Activated CD4-positive, alpha-beta T cell treated with anti-CD3 and anti-CD28 coated beads, Interleukin-2, amount 10 ng/mL, durations not matched to agents 7 days and 5 days (primary cell): ENCODE measurements at places on chromosomes 5 and 9. TPM values are rescaled to one million over a fixed set of nuclear protein-coding genes. Genes with fewer than 3 reads are reported as not detected.
A peak's percentile ranks its signal among the peaks of the same experiment; 100 is the strongest.

DNA sequence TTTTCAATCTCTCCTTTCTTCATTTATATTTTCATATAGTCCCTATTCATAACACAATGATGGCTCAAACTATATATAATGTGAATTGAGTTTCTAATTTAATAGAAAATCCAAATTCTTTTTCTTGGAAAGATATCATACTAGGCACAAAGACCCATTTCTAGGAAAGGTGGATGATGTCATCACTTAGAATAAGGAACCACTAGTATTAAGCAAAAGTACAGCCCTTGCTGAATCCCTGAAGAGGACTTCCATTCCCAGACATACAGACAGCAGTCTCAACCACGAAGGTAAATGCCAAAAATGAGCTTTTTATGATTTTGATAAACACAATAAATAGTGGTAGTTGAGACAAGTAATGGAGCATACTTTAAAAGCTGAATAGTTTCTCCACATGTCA lies 210.0 kb downstream of the FBN2 start:
- no peak for DNase-seq

DNA sequence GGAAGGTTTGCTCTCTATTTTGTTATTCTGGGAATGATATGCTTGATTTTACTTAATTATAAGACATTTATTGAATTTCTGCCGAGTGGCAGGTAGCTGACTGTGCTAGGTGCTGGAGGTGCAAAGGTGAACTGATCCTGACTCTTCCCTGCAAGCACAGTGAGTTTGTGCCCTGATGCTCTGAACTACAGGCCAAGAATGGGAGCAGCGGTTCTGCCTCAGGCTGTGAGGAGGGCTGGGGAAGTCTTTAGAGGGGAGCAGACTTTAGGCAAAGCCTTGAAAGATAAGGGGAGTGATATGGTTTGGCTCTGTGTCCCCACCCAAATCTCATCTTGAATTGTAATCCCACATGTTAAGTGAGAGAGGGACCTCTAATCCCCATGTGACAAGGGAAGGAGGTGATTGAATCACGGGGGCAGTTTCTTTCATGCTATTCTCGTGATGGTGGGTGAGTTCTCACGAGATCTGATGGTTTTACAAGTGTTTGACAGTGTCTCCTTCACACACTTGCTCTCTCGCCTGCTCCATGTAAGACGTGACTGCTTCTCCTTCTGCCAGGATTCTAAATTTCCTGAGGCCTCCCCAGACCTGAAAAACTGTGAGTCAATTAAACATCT lies 73.1 kb downstream of the NDFIP1 start:
- no peak for DNase-seq

DNA sequence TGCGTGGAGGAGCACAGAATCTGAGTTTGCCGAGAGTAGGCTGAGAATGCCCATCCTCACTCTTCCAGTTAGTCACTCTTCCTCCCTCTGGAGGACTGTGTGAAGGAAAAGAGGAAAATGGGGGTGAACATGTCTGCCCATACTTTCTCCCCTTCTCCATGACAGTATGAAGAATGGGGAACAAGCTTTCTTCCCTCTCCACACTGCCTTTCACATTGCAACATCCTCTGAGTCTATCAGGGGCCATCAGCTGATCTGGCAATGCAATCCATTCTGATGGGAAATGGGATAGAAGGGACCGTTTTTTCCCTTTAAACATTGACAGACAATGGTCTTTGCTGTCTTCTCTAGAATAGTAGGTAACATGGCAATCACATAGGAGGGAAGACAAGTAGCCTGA lies 56.8 kb downstream of the UGCG start:
- DNase-seq, result no peak

- DNase-seq, result no peak
Measured at GRCh38 chr5:150601491-150602345, 38.7 kb upstream of the SYNPO start.

- no peak for DNase-seq
Measured at GRCh38 chr5:55585206-55585610, 50.4 kb upstream of the PLPP1 start.

- DNase-seq, result peak; percentile 86
Measured at GRCh38 chr9:137227054-137227852, at the start of gene RNF224. Gene RNF224, plus strand, starts transcription at chr9:137227502. Its CDS starts 834 bp downstream, at chr9:137228336.

GRCh38 chr9:76181020-76181641 lies 213.1 kb downstream of the RFK start:
- no peak for DNase-seq

DNA sequence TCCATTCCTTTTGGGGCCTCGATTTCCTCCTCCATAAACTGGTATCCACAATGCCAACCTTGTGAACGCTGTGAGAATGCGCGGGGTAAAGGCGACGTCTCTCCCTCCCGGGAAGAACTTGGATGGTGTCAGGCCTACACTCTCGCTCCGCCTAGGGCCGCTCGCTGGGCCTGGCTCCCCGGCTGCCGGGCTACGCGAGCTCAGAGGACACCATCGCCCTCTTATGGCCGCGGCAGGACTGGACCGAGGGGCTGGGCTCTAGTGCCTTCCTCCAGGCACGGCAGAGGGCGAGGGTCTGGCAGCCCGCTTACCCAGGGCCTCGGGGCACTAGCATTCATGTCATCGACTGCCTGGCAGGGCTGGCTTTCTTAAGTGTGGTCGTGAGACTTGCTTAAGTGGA lies 1.3 kb upstream of the EXOSC2 start:
- DNase-seq, result no peak

GRCh38 chr5:159343295-159344094 lies 13.2 kb upstream of the IL12B start:
- no peak for DNase-seq

GRCh38 chr9:132293145-132293721 lies 61.6 kb downstream of the SETX start:
- peak; percentile 10 for DNase-seq

GRCh38 chr9:119781886-119782285 lies 412.7 kb upstream of the BRINP1 start:
- DNase-seq, result no peak

DNA sequence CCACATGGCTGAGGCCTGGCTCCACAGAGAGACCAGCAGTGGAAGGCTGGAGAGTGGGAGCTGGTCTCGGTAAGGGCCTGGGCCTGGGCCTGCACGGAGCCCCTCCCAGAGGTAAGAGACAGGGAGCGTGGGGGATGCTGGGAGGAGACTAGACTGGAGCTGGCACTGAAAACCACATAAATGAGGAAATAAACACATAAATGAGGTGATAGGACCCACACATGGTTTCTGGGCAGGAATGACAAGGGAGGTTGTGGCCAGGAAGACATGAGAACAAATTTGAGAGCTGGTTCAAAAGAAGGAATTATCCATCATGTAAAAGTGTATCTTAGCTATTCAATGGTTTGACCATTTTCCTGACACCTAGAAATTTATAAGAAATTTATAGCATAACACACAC lies 451.7 kb upstream of the DAP start:
- DNase-seq, result no peak

The WNK2 gene
- total RNA-seq, result not detected
